ENCODE measurements at places on chromosomes 7 and 10.

- no peak for DNase-seq
Measured at GRCh38 chr7:19060761-19061259, 56.6 kb downstream of the TWIST1 start.

DNA sequence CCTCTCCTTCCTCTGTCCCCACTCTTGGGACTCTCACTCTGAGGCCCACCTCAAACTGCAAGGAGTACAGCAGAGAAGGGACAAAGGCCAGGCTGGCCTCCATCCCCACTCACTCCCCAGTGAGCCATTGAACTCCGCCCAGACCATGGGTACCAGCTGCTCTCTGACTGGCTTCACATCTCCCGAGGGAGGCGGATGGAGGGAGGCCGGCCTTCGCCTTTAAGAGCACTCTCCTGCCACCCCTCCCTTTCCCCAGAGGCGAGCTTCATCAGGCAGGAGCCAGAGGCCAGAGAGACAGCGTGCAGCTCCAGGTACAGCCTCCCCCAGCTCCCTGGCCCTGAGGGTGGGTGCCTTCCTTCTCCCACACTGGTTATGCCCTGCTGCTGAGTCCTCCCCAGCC is 1.8 kb upstream of the LDB3 start:
- DNase-seq = no peak

- DNase-seq = no peak
Measured at GRCh38 chr7:144087230-144087629, 1.2 kb downstream of the OR2A12 start.

GRCh38 chr7:49817279-49817678 is 43.8 kb downstream of the VWC2 start:
- DNase-seq = no peak

GRCh38 chr10:116984202-116984990 is 20.6 kb downstream of the SHTN1 start:
- no peak for DNase-seq

DNA sequence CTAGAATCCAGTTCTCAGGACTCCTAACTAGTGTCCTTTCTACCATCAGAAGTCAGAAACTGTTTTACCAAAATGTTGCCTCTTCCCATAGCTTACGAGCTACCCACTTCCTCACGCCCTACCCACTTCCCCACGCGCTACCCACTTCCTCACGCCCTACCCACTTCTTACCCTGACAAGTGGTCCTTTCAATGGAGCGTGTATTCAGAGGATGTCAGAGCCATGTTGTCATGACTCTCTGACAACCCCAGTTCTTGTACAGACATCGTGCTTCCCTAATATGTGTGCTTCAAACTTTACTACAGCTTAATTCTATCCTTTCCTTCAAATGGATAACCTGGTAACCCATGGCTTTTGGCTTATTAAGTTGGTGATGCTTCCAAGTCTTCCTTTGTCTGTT is 84.8 kb upstream of the PHF14 start:
- DNase-seq = no peak

Measured in natural killer cell treated with Interleukin-12 subunit alpha and Interleukin-12 subunit beta and Interleukin-15 and Interleukin-18, amount 100 ng/mL, for 72 hours (primary cell).